ENCODE measurements at places on chromosomes 1 and 21.

DNA sequence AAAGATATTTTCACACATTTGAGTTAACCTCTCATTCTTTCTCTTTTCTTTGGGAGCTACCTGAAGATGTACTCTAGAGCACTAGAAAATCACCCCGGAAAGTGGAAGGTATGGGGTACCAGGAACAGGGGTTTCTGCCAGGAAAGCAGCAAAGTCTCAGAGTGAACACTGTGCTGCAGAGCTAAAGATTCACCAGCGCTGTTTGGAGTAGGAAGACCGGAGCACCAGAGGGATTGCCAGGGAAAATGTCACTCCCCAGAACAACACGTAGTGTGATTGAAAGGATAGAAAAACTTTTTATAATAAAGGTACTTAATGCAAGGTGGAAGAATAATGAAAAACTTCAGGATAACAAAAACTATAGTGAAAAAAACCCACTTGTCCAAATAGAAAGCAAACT, 26.7 kb upstream of the KCNK1 start:
- no peak for DNase-seq

DNA sequence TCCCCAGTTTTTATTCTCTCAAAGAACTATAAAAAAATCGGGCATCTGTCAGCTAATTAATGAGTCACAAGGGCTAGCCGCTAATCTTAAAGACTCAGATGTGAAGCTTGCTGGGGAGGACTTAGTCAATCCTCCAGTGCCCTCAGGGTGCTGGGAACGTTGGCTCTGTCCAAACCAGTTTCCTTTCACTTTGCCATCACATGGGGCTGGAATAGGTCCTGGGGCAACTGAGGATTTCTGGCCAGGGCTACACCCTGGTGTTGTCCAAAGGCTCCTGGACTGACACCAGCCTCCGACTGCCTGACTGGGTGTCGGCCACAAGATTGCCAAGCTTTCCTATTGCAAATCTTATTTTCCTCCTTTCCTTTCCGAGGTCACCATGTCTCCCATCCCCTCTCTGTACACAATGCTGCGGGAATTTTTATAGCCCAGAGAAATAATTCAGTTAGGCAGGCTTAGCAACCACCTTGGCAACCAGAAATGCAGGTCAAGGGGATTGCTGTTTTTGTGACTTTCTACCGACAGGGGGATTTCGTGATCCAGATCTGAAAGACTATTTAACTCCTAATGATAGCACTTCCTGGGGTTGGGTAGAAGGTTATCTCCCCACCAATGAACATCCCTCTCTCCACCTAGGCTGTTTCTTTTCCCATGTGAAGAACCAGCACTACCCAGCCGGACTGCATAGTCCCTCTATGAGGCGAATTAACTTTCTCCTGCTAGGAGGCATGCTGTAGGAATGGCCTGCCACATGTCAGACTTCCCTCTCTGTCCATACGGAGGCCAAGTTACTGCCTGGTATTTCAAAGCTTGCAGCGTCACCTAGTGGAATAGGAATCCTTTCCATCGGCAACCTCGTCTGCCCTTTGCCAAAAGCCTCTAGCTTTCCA, 29.9 kb upstream of the CTBS start:
- DNase-seq: no peak

DNA sequence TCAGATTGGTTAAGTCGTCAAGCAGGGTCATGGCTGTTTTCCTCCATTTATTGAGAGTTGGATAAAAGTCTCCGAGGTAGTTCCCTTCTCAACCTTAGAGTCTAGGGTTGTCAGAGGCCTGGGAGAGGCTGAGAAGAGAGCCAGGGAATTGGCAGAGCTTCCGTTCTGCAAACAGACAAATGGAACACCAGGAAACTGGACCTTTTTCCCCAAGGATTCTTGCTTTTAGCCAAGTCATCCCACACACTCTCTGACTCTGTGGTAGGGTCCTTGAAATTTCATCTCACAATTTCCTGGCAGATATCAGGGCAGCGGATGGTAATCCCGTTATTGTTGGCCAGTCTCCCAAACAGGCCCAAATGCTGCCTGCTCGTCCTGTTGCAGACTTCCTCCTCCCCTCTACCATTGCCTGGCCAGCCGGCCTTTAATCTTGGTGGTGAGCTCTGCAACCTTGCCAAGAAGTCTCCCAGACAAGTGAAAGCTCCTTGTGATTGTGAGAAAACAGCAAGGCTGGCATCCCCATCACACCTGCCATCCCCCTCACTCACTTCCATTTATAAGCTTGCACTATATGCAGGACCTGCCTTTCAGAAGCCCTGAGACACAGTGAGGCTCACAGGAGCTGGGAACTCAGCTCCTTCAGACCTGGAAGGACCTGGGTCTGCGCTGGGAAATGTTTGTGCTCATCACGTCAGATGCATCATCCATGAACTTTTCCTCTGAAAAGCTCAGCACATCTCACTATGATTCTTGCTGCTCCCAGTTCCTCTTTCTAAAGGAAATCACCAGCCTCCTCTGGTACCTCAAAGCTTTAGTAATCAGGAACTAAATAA, 13.7 kb upstream of the SRP9 start:
- no peak for DNase-seq

DNA sequence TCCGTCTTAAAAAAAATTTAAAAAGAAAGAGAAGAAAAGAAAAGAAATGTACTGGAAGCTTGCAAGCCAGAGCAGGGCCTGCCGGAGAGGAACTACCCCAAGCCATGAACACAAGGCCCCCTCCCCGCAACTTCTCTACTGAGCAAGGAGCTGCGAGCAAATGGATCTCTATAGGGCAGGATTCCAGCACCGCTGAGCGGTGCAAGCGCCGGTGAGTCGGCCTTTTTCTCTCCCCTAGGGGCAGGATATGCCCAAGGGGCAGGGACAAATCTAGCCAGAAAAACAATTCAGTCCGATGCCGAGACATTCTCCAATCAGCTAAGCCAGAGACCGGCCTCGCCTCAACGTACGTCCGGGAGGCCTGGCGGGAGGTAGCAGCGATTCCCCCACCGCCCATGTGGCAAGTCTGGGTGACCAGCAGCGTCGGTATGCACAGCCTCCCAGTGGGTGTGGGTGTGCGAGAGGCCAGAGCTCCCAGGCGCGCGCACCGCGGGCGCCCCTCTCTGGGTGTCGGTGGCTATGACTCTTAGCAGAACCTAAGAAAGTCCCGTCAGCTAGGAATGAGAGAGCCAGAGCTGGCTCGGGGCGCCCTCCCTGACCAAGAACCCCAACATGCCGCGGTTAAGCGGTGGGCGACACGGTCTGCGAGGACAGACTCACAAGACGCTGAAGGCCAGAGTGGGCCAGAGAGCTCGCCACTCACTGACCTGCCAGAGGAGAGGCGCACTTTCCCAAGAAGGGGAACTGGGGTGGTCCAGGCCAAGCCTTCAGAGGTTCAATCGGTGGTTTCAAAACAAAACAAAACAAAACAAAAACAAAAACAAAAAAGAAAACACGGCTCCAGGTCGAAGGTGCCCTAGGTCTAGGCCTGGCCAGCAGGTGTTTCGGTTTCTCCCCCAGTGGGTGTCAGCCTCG, 1.9 kb downstream of the CSMD2 start:
- peak; percentile 79 for DNase-seq

- no peak for DNase-seq
Observed at GRCh38 chr1:245923215-245923614, 583.9 kb downstream of the SMYD3 start.

DNA sequence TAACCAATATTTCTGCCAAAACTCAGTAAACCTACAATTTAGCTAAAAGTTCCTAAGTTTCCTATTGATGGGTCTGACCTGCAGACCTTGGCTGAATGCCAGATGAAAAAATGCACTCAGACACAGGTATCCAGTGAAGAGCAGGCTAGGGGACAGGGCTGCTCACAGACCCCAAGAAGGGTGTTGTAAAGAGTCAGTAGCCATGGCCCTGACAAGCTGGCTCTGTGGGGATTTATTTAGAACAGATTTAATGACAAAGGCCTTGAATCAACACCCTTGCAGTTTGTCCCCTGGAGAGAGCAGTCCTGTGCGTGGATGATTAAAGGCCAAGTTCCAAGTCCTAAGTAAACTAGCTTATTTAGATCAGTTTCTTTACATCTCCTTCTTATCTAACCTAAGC, 1243.2 kb upstream of the ADGRL4 start:
- DNase-seq: no peak

GRCh38 chr1:171961861-171962260, 120.6 kb downstream of the DNM3 start:
- no peak for DNase-seq

DNA sequence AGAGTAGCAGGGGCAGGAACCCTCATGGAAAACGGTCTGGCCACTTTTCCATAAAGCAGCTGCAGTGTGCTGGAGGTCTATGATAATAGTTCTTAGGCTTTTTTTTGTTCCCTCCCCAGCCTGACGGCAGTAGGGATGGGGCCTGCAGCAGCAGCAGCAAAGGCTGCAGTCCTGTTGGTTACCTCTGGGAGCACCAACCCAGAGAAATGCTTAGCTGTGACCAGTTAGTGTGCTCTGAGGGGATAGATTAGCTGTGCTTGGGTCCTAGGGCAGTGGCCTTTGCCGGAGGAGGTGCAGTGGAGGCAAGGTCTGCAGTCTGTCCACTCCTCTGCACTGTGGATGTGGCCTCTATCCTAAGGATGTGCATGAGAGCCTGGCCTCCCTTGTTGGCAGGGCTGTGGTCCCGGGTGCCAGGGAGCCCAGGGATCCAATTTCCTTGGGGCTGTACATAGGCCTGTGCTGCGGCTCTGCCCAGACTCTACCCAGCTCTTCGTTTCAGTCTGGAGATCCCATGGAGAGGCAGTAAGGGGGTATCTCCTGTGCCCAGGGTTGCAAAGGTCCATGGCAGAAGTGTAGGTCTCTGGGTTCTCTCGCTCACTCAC, 322.7 kb downstream of the PTBP2 start:
- DNase-seq: no peak

GRCh38 chr1:211935448-211935970, 99.8 kb downstream of the INTS7 start:
- DNase-seq: peak; percentile 78

DNA sequence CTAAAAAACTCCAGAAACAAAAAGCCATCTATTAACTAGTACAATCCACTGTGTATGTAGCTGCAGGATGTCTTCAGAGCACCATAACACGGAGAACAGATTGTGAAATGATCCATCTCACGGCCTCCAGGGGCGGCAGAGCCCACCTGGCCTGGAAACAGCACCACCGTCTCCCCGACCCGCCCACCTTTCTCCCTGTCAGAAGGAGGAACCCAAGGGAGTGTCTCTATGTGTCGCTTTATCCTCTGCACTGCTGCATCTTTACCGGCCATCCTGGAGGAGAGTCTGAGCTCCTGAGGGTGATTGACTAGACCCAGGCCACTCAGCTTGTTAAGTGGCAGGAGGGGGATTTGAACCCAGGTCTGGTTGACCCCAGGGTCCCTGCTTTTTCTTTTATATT, 405.0 kb downstream of the MATN1 start:
- DNase-seq: no peak

DNA sequence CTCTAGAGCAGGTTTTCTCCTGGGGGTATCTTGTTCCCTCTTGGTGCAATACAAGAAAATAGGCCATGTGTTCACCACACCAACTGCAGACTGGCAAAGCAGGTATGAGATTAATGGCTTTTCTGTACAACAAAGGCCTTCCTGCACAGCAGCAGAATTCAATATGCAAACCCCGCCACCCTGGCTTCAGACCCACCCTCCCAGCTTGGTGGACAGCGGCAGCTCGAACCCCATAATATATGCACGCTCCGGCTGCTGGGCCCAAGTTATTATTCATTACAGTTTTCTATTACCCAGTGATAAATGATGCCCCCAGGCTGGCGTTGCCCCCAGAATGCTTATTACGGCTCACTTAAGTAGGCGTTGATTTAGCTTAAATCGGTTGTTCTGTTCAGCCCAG, 144.2 kb downstream of the RRAGC start:
- no peak for DNase-seq

- DNase-seq: no peak
Observed at GRCh38 chr1:89604414-89604735, 28.5 kb upstream of the LRRC8C start.

- no peak for DNase-seq
Observed at GRCh38 chr1:86871001-86871400, 42.9 kb downstream of the SELENOF start.

DNA sequence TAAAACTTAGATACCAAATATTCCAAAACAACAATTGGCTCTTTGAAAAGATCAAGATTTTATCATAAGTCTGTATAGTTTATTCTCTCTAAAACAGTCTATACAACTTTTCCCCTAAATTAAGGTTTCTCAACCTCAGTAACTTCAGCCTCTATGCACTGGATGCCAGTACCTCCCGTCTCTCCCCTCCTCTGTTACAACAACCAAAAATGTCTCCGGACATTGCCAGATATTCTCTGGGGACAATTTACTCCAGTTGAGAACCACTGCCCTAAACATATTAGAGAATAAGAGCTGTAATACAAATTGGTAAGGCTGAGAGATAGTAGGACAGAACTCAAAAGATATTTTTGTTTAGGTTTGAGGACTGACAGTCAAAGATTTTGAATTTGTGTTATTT, 71.6 kb downstream of the TMEM200B start:
- no peak for DNase-seq

GRCh38 chr1:185291159-185291558, 25.9 kb downstream of the IVNS1ABP start:
- DNase-seq: no peak

- no peak for DNase-seq
Observed at GRCh38 chr1:44281962-44282703, 68.9 kb downstream of the DMAP1 start.

GRCh38 chr1:10659218-10659617, 137.2 kb downstream of the CASZ1 start:
- DNase-seq: no peak

DNA sequence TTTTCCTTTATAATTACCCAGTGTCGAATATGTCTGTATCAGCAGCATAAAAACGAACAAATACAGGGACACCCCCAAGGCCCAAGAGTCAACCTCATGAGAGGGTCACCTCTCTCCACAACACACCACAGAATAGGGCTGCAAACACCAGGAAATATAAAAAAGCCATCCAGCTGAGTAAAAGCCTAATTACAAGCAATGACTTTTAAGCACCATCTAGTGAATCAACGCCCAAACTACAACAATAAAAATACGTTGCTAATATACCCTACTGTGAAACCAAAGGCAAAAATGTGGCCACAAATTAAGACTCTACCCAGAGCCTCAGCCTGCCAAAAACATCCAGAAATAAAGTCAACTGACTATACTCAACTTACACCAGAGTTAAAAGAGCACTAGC, 817.9 kb upstream of the NEGR1 start:
- no peak for DNase-seq

DNA sequence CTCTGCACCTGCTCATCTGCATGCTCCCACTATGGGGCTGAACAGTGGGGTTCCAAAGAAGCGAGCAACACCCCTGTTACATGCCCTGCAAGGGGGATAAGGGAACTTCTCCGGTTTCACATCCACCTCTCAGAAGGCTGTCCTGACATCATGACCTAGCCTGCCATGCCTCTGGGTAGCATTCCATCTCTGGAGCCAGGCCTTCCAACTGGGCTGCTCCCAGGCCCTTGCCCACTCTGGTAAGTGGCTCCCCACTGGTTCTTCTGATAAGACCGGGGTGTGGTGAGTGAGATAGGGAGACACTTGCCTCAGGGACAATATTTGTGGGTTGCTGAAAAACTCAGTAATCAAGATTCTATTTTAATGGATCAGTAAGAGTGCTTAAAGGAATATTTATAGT, 57.8 kb downstream of the KCNJ15 start:
- DNase-seq: no peak

- no peak for DNase-seq
Observed at GRCh38 chr1:87113313-87113712, 198.9 kb downstream of the HS2ST1 start.

Data from GM06990 (cell line).